NCI-H1436 (cell line): ENCODE measurements at places on chromosomes 2 and 18.

GRCh38 chr2:189602233-189602632 is 21.6 kb upstream of the SLC40A1 start:
- DNase-seq = no peak

GRCh38 chr2:98012561-98012991 is 16.8 kb upstream of the TMEM131 start:
- DNase-seq = no peak

DNA sequence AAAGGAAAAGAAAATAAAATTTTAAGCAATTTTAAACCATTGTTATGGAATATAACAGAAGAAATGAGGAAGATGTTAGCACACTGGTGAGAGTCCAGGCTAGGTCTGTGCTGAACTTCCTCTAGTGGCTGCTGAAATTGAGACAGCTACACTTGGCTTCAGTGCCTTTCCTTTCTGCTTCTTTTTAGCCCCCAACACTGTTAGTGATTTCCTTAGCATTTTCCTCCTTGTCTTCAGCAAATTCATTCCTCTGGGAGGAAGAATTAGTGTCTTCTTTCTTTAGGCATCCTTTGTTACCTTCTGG is 47.6 kb downstream of the ITGAV start:
- no peak for DNase-seq

DNA sequence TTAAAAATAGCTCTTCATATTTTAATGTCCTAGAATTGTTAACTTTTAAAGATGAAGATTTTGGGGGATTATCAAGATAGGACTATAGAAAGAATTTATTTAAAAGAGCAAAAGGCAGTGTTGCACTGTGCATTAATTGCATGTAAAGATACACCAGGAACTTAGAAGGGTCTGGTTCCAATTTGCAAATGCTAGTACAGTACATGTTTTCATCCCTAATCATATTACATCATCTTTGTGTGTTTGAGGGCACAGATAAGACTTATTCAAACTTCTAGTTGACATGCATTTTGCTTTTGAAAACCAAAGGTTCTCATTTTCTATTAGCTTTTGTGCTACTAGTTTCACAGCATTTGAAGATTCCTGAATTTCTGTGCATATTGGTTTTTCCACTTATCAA is 231.7 kb upstream of the LYPD1 start:
- no peak for DNase-seq

DNA sequence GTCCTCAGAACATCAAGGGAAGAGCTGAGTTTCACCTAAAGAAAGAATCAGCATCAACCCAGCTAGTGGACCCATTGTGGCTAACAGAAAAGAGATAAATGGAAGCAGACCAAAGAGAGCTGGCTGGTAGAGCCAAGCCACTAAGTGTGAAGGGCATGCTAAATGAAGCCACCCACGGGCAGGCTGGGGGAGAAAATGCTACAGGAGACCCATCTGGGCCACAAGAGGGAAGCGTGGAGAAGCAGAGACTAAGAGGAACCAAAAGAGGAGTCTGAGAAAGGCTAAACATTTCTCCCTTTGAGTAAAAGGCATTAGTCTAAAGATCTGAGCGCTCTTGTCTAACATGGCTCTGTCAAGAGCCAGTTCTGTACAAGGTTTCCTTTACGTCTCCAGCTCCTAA is 15.8 kb downstream of the CWC22 start:
- no peak for DNase-seq

GRCh38 chr2:151198645-151199044 is 63.0 kb downstream of the RBM43 start:
- no peak for DNase-seq

- DNase-seq = peak; percentile 58
Observed at GRCh38 chr18:42053188-42053781, 98.3 kb downstream of the PIK3C3 start.

DNA sequence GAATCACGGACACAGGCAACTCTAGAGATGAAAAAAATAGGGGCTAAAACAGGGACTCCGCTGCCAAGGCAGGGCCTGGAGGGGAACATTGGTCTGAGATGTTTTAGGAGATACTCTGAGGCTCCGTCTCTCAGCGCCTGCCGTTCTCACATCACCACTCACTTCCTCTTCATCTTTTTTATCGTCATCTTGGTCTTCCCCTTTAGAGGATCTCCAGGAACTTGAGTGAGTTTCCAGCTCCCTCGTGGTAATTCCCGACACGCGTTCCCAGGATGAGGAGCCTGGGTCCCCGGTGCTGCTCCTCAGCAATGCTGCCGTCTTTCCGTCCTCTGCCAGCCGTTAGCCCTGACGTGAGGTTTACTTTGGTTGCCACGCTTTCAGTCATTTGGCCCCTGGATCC is 16.1 kb downstream of the MLPH start:
- no peak for DNase-seq

- no peak for DNase-seq
Observed at GRCh38 chr2:173884025-173884802, 81.0 kb downstream of the SP3 start.

GRCh38 chr2:68366083-68366560 is 1.0 kb downstream of the PLEK start:
- DNase-seq = no peak
